Aorta (tissue), 5 donors: ENCODE measurements at places on chromosomes 2 and 18. TPM values are rescaled to one million over a fixed set of nuclear protein-coding genes. Genes with fewer than 3 reads are reported as not detected.

GRCh38 chr2:98020992-98021713 lies 25.4 kb upstream of the TMEM131 start:
- no peak for DNase-seq

The SEPTIN2 gene
- total RNA-seq: 345 TPM

DNA sequence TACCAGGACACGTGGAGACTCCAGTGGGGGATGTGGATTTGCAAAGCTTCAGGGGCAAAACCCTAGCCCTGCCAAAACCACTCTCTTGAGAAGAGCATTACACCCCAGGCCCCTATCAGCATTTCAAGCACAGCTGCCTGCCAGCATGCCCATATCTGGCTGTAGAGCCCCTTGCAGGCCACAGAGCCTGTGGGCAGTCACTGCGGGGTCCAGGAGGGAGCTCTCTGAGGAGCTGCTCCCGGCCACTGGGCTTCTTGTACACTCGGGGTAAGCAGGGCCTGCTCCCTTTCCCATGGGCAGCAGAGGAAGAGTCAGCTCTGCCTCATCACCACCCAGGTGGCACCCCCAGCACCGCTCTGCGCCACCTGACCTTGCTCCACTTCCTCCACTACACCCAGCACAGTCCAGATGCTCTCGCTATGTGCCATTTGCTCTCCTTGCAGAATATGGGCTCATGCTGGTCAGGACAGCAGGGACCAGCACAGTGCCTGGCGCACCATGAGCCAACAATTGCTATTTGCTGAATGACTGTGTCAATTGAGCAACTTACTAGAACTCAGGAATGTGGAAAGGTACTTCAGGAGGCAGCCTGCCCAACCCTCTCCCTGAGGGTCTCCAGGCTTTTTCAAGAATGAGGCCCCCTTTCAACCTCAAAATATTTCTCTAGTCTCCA lies 7.4 kb downstream of the CHST10 start:
- no peak for DNase-seq

DNA sequence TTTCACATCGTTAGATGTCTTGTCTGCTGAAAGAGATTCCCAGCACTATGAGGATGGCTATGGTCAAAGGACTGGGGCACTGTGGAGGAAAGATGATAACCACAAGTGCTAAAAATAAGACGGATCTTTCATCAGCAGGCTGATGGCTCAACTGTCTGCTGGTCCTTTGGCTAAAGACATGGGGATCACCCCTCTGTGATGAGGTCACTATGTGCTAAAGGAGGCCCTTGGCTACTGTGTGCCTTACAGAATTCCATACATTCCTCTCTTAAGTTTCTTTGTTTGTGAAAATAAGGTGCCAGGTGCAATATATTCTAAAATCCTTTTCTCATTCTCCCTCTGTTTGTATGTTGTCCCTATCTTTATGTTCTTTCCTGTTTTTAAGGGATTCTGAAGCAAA lies 39.7 kb upstream of the LYPD6 start:
- no peak for DNase-seq

DNA sequence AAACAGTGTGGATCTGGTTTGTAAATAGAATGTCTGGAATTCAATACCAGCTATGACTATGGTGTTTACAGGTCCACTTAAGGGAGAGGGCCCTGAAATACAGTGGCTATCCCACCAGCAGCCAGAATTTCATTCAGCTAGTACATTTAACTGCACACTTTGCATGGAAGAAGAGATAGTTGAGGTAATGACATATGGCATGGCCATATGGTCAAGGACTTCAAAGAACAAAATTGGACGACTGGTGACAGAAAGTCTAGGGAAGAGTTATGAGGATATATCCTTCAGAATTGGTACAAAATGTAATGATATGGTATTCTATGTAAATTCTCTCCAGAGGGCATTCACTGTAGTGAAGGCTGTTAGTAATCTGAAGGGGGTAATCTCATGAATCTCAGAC lies 105.0 kb downstream of the IKZF2 start:
- DNase-seq: no peak

DNA sequence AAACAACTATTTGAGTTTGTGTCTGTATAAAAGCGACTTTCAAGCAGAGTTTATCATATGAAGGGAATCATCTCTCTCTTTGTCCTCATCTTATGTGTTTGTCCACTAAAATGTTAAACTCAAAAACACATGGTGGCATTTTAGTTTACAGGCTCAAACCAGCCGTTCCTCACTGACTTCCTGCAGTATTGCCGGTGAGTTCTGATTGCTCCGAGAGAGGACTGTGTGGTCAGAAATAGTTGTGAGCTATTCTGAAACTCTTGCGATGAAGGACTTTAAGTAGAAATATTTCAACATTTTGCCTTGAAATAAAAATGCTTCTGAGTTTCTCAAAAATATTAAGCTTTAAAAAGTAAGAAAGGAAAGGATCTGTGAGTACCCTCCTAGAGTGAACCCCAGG lies 163.2 kb upstream of the CAVIN2 start:
- no peak for DNase-seq

- DNase-seq: no peak
Observed at GRCh38 chr2:101815739-101816391, 118.4 kb downstream of the MAP4K4 start.

GRCh38 chr2:20781656-20782265 lies 41.1 kb downstream of the LDAH start:
- no peak for DNase-seq

GRCh38 chr2:51071191-51071590 lies 39.3 kb upstream of the NRXN1 start:
- DNase-seq: no peak

DNA sequence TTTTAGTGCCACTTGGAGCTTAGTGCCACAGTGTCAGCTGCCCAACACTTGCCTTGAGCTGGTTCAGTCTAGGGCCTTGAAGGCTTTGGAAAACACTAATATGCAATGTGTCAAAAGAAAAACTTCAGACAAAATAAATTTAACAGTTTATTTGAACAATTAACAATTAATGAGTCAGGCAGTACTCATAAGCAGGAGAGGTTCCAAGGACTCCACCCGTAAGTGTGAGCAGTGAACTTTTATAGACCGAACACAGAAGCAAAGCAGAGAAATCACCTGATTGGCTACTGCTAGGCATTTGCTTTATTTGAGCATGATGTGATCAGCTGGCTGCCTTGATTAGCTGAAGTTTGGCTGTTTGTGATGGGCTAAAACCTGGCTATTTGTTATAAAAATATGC lies 49.5 kb upstream of the TBC1D8 start:
- no peak for DNase-seq

GRCh38 chr2:149219856-149220255 lies 110.5 kb upstream of the LYPD6 start:
- no peak for DNase-seq

- DNase-seq: no peak
Observed at GRCh38 chr18:4074647-4075046, 380.5 kb downstream of the DLGAP1 start.

DNA sequence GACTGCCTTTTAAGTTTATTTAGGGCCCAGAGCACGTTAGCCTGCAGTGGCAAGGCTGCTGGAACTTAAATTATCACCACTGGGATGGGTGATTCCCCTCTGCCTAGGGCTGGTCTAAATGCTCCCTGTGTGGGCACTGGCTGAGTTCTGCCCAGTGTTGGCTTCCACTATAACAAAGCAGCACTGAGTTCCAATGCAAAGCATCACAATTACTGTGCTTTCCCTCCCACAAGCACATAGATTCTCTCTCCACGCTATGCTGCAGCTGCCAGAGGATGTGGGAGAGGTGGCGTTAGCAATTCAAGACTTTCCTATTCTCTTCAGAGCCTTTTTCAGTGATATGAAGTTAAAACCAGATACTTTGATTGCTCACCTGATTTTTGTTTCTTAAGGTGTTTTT lies 328.9 kb upstream of the DDX18 start:
- DNase-seq: no peak

The ITGB6 gene
- total RNA-seq: 0.18 TPM

The FSHR gene
- not detected for total RNA-seq

GRCh38 chr18:59054496-59055287 lies 85.0 kb upstream of the SEC11C start:
- no peak for DNase-seq

The METAP1D gene
- 5.4 TPM for total RNA-seq

GRCh38 chr18:25229081-25229480 lies 122.9 kb downstream of the ZNF521 start:
- no peak for DNase-seq

- no peak for DNase-seq
Observed at GRCh38 chr2:31467426-31467825, 52.9 kb upstream of the XDH start.

DNA sequence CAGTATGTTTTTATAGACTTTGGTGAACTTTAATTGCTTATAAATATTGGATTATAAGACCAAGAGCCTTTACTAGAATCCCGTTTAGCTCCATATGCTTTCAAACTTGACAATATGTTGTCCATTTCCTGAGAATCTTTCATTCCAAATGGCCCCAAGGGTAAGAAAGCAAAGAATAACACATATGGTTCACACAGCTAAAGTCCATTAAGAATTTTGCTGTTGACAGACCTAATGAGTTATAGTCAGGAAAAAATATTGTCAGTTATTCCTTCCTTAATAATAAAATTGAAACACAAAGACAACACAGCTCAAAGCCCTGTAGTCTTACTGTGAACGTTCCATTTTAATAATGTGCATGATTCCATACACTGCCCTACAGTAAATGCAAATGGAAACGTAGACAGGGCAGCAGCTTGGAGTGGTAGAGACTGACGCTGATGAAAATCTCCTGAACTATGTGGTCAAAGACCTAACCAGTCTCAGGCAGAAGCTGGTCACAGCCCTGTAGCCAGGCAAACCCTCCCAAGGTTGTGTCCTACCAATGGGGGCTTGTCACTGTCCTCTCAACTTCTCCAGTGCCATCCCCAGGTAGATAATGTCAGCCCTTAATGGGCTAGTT lies 49.0 kb upstream of the ATIC start:
- DNase-seq: no peak

- no peak for DNase-seq
Observed at GRCh38 chr2:16641509-16641908, 24.1 kb downstream of the CYRIA start.

GRCh38 chr2:216064665-216065064 lies 16.9 kb downstream of the PECR start:
- no peak for DNase-seq

- DNase-seq: no peak
Observed at GRCh38 chr2:172896661-172897081, 161.0 kb downstream of the RAPGEF4 start.

The GAL3ST2 gene
- not detected for total RNA-seq

The C1GALT1C1L gene
- total RNA-seq: 0.29 TPM

DNA sequence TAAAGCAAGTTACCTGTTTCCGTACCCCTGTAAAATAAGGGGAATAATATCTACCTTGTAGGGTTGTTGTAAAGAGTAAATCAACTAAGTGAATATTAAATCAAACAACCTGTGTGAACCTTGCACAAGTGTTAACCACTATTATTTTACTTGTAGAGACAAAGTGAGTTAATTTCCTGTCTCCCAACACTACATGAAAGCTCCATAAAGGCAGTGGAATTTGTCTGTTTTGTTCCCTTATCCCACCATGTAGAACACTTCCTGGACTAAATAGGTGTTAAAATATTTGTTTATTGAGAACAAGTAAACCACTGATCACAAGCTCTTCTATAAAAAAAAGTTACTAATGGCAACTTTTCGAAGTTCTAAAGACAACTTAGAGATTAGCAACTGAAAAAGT lies 3.3 kb downstream of the ARL5A start:
- no peak for DNase-seq

DNA sequence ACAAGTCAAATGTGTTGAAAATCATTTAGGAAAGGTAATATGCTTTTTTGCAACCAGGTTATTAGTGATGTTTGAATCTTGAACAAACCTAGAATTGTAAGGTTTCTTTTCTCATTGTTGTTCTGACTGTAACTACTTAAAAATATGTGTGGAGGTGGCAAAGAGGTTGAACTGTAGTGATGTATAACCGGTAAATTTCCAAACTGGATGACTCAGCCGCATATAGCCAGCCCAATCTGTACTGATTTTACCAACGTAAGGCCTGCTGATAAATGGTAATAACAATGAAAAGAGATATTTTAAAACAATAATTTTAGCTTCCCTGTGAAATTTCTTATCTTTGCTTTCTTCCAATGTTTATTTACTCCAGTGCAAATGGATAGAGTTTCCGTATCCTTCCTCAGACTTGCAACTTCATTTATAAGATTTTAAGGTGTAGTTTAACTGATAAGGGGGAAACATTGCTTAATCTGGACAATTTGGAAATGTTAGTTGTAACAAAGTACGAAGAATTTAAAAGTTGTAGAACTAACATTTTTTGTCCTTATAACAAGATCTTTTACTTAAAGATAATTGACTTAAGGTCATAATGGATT lies 1170.4 kb upstream of the ZEB2 start:
- DNase-seq: no peak

DNA sequence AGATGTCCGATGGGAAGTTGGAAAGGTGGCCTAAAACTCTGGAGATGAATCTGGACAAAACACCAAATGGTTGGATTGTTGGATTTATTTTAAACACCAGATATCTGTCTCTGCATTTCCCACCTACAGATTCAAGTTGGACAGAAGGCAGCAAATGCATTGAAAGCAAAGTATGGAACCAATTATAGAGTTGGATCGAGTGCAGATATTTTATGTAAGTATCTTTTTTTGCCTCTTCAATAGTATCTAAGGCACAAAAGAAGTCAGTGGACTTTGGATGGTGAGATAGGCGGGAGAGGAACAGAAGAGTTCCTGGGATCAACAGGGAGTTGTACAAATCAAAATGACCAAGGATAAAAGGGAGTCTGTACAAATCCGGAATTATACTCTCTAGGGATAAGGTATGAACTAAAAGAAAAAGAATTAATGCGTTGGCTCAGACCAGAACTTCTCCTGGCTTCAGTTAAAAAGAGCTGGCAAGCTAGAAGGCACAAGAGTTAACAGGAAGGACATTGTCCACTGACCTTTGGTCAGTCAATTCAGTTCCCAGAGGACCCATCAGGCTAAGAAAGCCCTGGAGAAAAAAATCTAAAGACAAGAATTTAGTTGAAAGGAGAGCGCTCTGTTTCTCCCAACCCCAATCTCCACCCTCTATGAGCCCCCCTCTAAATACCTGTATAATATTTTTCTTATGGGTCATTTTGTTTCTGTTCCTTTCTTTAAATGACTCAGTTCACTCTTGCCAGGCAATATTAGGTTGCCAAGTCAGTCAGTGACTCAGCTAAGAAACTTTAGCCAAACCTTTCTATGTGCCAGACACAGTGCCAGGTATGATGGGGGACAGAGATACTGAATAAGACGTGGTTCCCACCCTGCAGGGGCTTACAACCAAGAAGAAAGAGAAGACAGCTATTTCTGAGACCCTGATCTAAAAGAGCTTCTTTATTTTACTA lies 29.1 kb downstream of the CPO start:
- no peak for DNase-seq

DNA sequence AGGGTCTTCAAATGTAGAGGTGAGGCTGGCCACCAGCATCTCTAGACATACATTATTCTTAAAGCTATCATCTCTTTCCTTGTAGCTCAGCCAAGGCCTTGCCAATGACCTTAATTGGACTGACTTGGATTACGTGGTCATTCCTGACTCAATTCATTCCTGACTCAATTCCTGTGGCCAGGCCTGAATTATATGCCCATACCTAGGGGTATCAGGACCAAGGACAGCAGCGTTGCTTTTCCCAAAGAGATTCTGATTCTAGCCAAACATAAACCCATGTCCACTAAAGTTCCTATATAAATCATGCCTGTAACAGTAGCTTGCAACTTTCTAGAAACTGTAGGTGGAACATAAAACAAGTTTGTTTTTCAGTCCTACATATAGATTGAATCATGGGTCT lies 231.7 kb downstream of the ARL6IP6 start:
- DNase-seq: no peak

The NFU1 gene
- 39.8 TPM for total RNA-seq

The SKOR2 gene
- not detected for total RNA-seq
